Bone marrow (tissue), 2 donors: ENCODE measurements at places on chromosomes 12 and 14.

GRCh38 chr12:3892631-3893030 is 19.4 kb upstream of the PARP11 start:
- DNase-seq = no peak

DNA sequence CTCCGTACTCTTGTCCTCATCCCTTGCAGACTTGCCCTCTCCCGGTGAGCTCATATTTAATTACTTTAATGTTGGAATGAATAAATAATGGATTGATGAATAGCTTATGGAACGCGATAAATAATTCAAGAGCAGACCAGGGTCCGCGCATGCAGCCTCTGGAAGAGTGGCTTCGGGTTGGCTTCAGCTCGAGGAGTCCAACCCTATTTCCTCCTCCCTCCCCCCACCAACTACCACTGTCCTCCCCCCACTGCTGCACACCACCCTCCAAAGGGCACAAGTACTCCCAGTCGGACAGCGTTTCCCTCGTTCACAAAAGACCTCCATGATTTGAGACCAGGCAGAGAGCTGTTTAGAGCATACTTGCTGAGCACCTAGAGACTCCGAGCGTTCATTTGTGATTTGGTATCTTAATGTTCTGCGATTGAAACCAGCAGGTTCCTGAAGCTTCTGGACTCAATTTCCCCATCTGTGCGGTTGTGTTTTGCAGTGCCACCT is 647 bp upstream of the SIX1 start:
- no peak for DNase-seq

DNA sequence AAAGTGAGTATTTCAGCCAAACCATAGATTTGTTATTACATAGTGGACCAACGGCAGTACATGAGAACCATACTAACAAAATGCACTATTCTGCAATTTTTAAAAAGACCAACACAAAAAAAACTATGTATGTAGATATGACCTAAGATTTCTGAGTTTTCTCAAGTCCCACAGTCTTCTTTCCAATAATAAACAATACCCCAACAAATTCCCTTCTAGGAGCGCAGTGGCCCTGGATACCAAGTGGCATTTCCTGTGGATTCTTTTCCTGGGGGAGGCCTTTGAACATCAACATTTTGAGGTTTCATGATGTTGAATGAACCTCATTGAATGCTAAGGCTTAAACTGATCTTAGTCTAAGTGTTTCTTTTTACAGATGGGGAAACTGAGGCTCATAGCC is 210.5 kb downstream of the BCAT1 start:
- no peak for DNase-seq

DNA sequence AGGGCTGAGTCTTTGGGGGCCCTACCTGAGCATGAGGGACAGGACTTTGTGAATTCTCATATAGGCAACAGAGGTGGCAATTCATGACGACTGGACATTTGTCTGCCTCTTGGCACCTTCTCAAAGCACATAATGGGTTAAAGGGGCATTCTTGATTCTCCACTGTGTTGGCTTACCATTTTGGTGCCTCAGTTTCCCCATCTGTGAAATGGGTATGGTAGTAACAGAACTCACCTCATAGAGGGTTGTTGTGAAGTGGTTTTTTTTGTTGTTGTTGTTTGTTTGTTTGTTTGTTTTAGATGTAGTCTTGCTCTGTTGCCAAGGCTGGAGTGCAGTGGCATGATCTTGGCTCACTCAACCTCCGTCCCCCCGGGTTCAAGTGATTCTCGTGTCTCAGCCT is 106.0 kb downstream of the CHST11 start:
- DNase-seq = no peak

DNA sequence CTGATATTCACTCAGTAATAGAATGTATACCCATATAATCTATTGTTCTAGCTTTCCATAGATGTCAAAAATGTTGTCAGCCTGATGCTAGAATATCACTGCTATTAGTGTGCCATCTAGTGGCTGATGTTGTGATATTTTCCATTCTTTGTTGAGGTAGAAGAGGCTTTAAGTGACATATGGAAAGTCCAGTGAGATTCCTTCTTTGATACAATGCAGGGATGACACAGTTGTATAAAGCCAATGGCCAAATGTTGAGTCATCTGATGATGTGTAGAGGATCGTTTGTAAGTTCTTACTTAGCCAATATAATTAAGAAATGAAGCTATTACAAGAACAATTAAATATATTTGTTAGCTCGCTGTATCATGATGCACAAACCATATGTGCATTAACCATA is 58.1 kb upstream of the PCED1B start:
- peak; percentile 38 for DNase-seq

GRCh38 chr12:3436461-3437065 is 54.4 kb upstream of the PRMT8 start:
- no peak for DNase-seq

GRCh38 chr12:30968211-30968610 is 41.7 kb downstream of the TSPAN11 start:
- DNase-seq = no peak

DNA sequence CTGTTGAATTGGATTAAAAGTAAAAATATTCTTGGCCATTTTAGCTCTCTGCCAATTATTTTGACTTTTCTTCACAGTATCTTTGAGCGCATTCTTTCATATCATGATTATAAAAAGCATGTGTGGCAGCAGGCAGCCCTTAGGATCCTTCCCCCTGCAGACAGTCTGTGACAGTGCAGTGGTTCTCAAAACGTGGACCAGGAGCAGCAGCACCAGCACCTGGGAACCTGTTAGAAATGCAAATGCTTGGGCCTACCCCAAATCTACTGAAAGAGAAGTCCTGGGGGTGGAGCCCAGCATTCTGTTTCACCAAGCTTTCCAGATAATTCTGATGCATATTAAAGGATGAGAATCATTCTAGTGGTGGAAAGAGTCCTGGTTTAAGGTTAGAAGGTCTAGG is 155.6 kb downstream of the MON2 start:
- DNase-seq = no peak

DNA sequence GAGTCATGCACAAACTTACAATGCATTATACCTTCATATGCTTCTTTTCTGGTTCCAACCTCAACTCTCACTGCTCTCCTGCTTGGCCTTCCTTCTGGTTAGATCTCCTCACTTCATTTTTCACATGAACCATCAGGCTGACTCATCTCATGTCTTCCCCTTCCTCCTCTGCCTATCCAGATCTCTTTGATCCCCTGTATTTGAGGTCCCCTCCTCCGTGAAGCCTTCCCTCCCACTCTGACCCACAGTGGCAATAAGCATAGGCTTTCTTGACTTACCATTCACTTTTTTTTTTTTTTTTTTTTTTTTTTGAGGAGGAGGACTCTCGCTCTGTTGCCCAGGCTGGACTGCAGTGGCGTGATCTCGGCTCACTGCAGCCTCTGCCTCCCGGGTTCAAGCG is 14.7 kb upstream of the ASIC1 start:
- no peak for DNase-seq

DNA sequence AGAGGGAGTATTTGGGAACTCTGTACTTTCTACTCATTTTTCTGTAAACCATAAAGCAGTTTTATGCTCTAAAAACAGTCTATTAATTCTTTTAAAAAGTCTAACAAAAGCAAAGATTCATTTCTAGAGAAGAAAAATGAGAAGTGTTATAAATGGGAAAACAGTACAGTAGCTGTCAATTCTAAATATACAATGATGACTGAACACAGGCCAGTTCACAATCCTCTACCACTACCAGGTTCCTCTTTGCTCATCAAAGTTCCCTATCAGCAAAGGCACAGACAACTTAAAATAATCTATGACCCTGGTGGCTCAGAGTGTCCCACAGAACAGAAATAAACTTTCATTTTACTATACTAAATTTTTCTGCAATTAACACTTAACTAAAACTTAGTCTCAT is 12.5 kb downstream of the NAA25 start:
- no peak for DNase-seq

GRCh38 chr12:105705765-105706164 is 375.3 kb downstream of the C12orf75 start:
- DNase-seq = no peak

DNA sequence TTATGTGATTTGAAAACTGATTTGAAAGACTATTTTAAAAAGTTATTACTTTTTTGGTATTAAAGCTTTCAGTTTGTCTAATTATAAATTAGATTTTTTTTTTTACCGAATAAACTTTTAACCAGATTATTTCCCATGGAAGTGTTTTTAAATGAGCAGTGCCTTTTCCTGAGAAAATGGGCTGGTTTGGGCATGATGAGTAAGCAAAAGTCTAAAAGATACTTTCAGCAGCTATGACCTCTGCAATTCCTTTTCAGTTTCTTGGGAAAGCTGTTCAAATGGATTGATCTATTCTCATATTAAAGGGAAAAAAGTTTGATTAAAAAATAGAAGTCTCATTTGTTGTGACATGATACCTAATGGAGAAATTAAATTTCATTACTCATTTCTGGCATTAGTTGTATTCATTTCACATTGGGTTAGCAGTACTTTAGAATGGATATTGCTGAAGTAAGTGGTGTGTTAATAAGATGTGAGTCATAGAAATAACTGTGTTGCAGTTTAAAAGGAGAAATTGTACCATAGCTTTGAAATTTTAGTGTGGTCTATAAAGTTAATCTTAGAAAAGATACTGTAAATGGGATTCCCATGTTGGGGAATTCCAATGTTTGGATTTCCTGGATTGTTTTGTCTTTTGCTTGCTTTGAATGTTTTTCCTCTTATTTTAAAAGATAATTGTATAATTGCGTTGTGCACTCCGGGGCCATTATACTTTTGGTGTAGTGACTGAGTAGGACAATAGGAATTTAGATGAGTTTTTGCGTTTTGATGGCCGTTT is 21.0 kb downstream of the KTN1 start:
- DNase-seq = no peak

GRCh38 chr14:72709916-72710611 is 183.8 kb downstream of the DPF3 start:
- DNase-seq = no peak

DNA sequence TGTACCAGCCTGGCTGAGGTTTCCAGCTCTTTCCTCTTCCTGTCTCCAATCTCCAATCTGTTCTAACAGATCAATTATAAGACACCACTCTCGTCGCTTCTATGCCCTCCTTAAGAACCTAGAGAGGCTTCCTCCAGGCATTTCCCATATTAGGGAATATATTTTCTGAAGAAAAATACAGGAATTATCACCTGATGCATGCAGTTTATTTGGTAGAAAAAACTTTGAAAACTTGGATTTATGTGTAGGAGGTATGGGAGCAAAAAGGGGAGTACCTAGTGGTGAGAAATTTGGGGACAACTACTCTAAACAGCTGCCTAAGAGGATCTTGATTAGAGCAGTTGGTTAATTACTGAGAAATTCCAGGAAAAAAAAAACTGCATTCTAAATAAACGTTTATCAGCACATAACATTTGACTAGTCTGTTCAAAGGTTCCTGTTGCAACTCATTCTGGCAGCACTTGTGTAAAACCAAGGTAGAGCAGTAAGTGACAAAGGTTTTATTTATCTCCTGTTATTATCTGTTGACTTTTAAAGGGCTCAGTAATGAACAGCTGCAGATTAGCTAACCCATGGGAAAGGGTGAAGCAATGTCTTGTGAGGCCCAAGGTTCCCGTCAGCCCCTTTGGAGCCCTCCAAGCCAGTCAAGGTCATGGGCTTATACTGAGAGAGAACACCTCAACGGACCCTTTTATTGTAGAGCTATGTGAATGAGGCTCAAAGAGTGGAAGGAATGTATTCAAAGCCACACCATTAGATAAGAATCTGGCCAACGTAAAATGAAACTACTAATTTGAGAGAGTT is 36.4 kb upstream of the NR1H4 start:
- no peak for DNase-seq

GRCh38 chr12:11568762-11569478 is 80.6 kb upstream of the ETV6 start:
- DNase-seq = no peak

DNA sequence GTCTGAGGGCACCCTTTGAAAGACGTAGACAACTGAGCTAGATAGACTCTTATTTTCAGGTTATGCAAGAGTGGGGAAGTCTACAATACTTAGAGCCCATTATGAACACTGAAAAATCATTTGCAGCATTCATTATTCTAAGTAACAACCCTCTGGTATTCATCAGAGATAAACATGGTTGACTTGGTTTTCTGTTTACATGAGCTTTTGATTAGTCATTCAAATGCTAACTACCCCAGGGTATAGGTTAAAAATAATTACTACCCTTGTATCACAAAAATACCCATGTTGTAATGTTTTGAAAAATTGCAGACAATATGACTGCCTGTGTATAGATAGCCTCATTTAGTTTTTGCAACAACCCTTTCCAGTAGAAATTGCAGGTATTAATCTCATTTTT is 78.5 kb downstream of the PPFIBP1 start:
- DNase-seq = no peak

DNA sequence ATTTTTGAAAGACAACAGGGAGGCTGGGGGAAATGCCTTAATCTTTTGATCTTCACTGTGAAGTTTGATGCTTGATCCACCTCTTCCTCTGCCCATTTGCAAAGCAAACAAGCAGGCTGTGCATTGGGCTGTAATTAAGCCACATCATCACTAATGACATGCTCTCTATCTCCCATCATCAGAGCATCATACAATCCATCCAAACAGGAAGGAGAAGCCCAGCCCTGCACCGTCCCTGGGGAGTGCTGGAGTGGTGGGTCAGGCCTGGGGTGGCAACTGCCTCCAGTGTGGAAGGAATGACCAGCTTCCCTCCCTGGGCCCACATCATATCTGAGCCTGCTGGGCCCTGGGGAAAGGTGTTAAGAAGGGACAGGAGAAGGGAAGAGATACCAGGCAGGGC is 6.9 kb upstream of the KRT74 start:
- no peak for DNase-seq

DNA sequence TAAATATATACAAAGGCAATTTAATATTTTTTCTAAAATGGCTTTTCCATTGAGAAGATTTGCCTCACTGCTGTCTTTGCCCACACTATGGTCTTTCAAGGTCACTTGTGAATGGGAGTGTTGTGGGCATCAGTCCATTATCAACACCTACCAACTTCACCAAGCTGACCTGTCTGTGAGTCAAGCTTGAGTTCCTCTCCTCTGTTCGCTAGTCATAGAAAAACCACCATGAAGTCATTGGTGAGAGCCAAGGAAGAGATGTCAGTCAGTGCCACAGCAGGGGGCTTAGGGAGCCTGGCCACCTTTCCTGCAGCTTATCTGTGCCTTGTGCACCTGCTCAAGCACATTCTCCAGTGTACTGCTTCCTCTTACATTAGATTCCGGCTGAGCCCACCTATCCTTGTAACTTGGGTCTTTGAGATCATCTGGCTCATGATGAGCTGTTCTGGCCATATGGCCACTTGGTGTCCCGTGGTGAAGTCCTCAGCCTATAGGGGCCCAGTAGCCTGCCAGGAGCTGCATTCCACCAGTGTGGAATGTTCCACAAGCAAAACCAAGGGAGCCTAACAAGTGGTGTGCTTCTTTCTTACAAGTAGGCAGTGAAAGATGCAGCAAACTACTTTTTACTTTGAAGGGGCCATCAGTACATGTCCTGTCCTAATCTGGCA is 80.8 kb upstream of the C12orf71 start:
- DNase-seq = no peak

DNA sequence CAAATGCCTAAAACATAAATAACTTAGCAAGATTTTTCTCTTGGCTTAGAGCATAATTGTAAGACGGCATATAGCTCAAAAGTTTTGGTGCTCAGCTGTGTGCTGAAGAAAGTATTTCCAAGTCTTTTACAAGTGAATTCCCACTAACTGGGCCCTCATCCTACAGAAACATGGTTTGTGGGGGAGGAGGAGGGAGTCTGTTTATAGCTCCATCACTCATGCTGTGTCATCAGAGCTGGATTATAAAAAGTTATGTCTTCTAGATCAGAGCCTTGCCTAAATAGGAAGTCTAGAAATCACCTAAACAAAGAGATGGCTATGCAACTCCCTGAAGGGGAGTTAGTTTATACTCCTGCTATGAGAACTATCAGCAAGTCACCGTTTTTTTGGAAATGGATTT is 65.9 kb upstream of the OTOGL start:
- no peak for DNase-seq
